T-helper 1 cell (primary cell): ENCODE measurements at places on chromosomes 12 and 14.

- no peak for DNase-seq
These were observed 1364.0 kb upstream of the SEL1L start for GRCh38 chr14:82897469-82898308.

- no peak for DNase-seq
These were observed 22.8 kb upstream of the USP44 start for GRCh38 chr12:95573951-95574576.

- DNase-seq = no peak
These were observed 166.4 kb downstream of the TSPAN9 start for GRCh38 chr12:3243376-3244084.

GRCh38 chr14:96688629-96689028 is 108.6 kb upstream of the VRK1 start:
- no peak for DNase-seq

GRCh38 chr12:29996993-29997392 is 213.3 kb upstream of the TMTC1 start:
- no peak for DNase-seq

DNA sequence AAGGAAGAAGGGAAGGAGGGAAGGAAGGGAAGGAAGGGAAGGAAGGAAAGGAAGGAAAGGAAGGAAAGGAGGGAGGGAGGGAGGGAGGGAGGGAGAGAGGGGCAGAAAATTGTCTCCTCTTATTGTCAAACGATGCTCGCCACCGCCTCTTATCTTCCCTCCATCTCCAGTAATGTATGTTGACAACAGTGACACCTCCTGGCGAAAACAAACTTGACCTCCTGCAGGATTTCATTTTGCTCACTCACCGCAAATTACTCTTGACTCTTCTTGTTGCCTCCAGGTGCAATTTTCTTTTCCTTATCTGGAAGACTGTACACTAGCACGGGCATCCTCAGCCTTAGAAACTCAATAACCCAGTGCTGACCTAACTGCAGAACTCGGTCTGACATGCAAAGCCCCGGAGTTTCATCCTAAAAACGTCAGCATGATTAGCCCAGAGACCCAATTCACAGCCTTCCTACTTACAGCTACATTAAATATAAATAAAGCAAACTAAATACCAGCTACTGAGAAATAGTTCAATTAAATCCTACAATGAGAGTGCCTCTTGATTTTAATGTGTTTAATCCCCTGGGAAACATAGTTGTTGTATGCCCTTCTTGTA is 512.4 kb upstream of the TMPO start:
- DNase-seq = no peak

DNA sequence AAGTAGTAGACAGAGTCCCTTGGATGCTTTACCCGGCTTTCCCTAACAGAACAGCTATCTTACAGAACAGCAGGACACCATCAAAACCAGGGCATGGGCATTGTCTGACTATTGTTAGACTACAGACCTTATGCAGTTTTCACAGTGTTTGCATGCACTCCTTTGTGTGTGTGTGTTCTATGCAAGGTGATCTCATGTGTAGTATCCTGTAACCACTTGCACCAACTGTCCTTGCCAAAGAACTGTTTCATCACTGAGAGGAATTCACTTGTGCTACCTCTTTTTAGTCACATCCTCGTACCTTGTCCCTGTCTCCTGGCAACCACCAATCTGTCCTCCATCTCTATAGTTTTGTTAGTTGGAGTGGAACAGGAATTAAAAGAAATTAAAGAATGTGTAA is 183.6 kb upstream of the PZP start:
- DNase-seq = no peak

GRCh38 chr12:89893972-89894706 is 185.5 kb upstream of the ATP2B1 start:
- no peak for DNase-seq

DNA sequence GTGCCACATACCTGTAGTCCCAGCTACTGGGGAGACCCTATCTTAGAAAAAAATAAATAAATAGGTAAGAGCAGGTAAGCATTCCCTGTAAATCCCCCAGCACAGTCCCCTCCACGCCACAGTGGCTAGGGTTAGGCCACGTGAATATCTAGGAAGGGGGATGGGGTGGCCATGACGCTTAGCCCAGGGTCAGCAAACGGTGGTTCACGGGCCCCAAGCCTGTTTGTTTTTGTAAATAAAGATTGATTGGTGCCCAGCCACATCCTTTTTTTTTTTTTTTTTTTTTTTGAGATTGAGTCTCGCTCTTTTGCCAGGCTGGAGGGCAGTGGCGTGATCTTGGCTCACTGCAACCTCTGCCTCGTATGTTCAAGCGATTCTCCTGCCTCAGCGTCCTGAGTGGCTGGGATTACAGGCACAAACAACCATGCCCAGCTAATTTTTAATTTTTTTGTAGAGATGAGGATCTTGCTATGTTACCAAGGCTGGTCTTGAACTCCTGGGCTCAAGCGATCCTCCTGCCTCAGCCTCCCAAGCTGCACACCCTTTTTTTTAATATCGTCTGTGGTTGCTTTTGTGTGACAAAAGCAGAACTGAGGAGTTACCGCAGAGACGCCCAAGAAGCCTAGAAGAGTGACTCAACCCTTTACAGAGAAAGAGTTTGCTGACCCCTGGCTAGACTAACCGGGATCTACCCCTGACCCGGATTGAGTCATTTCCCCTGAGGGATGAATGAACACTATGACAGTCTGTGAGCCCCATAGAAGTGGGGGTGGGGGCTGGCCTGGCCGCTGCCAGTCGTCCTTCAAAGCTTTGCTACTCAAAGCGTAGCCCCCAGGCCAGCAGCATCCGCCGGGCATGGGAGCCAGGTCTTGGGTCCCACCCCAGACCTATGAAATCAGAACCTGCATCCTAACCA is 113.7 kb upstream of the NCOR2 start:
- no peak for DNase-seq

GRCh38 chr14:53213761-53214160 is 60.6 kb upstream of the DDHD1 start:
- DNase-seq = no peak

DNA sequence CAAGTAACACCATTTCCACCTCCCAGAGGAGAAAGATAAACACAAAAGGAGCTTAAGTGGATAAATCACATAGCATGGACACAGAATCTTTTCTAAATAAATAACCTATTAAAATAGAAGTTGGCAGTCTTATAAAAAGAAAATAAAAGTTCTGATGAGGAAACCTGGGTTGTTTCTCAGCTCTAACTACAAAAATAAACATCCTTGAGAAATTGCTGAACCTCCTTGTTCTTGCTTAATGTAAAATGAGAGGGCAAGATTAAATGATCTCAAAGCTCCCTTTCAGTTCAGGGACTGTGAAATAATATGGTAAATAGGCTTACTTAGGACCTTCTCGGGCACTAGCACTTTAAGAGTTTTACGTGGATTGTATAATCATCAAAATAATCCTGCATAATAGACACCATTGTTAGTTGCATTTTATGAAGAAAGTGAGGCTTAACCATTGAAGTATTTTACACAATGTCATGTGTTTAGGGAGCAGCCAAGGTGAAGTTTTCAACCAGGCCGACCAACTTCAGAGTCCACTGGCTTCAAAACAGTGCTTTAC is 214.0 kb upstream of the NOVA1 start:
- DNase-seq = no peak

- DNase-seq = no peak
These were observed 8.7 kb downstream of the MARK3 start for GRCh38 chr14:103393676-103394626.

DNA sequence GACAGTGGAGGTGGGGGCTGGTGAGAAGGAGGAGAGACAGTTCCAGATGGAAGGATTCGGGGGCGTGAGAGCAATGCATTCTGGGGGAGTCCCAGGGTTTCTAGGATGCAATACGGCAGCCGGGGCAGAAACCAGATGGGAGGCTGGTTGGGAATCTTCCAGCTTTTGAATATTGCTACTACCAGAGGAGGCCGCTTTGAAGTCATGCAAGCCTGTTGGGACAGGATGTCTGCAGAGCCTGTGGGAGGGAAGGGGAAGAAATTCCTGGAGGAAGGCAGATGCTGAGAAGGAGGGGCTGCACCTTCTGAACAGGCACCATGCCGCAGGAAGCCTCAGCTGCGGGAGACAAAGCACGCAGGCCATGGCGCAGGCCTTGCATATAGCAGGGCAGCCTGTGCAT is 105.4 kb downstream of the APAF1 start:
- no peak for DNase-seq

DNA sequence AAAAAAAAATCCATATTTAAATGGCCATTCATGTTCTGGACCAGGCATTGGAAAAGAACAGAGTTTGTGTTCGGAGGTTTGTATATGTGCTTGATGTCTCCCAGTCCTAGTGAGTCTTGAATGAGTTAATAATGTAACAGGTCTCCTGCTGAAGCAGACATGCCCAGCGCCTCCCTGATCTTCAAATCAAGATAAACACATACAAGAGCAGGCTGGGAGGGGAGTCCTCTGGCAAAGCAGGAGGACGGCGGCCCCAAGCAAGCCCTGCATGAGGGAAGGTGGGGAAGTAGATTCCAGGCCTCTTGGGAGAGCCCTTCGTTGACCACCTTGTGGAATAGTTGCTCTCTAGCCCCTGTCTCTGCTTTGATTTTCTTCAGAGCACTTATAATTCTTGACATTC is 156.3 kb downstream of the ZFP36L1 start:
- DNase-seq = no peak

DNA sequence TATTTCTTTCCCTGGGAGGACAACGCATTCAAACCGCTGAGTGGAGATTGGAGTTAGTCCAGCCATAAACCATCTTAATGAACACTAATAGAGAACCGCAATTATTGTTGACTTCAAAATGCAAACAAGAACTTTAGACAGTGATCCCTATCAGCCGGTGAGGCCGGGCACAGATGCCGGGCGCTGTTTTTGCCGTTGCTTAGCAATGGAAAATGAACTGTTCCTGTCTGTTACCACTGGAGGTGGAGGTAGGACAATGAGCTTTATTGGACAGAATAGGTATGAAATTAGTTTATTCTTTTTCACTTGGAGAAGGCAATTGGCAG is 216.8 kb downstream of the TTC8 start:
- DNase-seq = no peak

DNA sequence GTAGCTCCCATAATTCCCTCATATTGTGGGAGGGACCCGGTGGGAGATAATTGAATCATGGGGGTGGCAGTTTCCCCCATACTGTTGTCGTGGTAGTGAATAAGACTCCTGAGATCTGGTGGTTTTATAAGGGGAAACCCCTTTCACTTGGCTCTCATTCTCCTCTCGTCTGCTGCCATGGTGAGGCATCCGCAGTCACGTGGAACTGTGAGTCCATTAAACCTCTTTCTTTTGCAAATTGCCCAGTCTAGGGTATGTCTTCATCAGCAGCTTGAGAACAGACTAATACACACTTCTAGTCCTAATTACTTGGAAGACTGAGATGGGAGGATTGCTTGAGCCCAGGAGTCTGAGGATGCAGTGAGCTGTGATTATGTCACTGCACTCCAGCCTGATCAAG is 64.4 kb downstream of the TMX1 start:
- DNase-seq = no peak

DNA sequence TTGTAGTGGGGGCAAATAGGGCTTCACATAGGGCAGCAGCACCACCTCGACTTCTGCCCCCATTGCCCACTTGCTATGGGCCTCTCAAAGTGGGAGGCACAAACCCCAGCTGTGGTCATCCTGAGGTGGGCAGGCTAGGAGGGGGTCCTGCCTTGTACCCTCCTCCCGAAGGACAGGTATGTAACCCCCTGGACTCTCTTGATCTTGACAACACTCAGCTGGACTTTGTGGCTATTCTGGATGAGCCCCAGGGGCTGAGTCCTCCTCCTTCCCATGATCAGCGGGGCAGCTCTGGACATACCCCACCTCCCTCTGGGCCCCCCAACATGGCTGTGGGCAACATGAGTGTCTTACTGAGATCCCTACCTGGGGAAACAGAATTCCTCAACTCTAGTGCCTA is 8.0 kb downstream of the ARHGAP9 start:
- DNase-seq = no peak

DNA sequence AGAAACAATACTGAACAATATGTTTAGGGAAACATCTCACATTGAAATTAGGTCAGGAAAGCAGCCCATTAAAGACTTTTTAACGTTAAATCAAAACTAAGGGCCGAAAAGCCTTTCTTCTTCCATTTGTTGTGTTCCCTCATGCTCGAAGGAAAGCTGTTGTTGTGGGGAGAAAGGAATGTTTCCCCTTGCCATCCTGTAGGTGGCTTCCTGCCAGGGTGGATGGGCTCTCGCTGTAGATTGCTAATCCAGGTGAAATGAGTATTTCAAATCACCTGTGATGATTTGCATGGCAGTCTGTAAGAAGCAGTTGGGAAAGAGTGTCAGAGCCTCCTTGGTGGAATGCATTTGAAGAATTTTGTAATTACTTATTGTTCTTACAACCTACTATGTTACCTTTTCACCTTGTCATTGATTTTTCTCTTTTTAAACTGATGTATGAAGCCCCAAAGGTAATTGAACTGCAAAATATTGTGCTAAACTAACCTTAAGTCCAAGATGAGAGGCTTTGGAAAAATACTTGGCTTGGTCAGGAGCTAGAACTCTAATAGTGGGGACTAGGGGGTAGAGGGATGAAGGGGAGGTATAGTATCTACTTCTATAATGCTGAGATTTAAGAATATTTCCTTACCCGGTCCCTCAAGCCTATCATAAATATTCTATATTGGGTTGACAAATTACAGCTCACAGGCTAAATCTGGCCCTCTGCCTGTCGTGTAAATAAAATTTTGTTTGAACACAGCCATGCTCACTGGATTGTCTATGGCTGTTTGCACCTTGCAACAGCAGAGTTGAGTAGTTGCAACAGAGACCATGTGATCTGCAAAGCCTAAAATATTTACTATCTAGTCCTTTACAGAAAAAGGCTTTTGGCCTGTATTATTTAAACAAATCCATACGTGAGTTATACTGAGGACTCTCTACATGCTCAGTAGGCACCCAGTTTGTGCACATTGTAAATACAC is 7.7 kb upstream of the DCP1B start:
- no peak for DNase-seq

DNA sequence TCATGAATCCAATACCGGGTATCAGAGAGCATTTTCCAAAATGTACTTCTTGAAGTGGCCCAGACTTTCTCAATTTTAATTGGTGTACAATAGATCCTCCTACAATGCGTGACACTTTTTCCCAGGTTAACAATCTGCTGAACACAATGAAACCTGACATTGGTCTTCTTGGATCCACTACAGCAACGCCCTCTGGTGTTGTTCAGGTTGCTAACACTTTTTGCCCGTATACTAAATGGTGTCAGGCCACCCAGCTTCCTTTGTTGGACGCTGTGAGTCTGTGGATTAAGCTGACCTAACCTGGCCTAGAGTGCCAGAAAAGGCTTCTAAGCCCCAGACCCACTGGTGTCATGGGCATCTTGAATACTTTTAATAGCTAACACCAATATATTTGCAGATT is 89.2 kb downstream of the KCNK10 start:
- DNase-seq = no peak

GRCh38 chr14:44462381-44462780 is 44.7 kb downstream of the FSCB start:
- no peak for DNase-seq

- DNase-seq = no peak
These were observed 62.3 kb upstream of the DDX11 start for GRCh38 chr12:31011336-31011735.

- DNase-seq = no peak
These were observed 29.4 kb upstream of the DENND5B start for GRCh38 chr12:31620311-31620710.

- no peak for DNase-seq
These were observed 5.5 kb upstream of the DIO2 start for GRCh38 chr14:80216818-80217217.
